ENCODE measurements at places on chromosomes 5 and 9. TPM values are rescaled to one million over a fixed set of nuclear protein-coding genes. Genes with fewer than 3 reads are reported as not detected.

TAF11L7 gene
- total RNA-seq, result not detected

HACD4 gene
- total RNA-seq, result 2.8 TPM

NAIP gene
- 4.6 TPM for total RNA-seq

FBLL1 gene
- total RNA-seq, result 0.39 TPM

GPSM1 gene
- total RNA-seq, result 41.9 TPM

NTNG2 gene
- 0.58 TPM for total RNA-seq

ADAMTS12 gene
- total RNA-seq, result 4.3 TPM

WNK2 gene
- total RNA-seq, result 0.06 TPM

RABL6 gene
- 99.9 TPM for total RNA-seq

GPRIN1 gene
- 13.1 TPM for total RNA-seq

SVEP1 gene
- total RNA-seq, result 0.05 TPM

PCDHGB5 gene
- 27.2 TPM for total RNA-seq

OSTF1 gene
- 63.5 TPM for total RNA-seq

RAPGEF6 gene
- total RNA-seq, result 12.5 TPM

TAF11L5 gene
- total RNA-seq, result not detected

CCDC112 gene
- 9.4 TPM for total RNA-seq

Measured in glomerular endothelial cell (primary cell).